NCI-H774 (cell line): ENCODE measurements at places on chromosomes 6 and 20.

GRCh38 chr6:122653094-122653493 lies 42.9 kb downstream of the PKIB start:
- no peak for DNase-seq

GRCh38 chr6:110389689-110390382 lies 25.5 kb downstream of the DDO start:
- DNase-seq = no peak

DNA sequence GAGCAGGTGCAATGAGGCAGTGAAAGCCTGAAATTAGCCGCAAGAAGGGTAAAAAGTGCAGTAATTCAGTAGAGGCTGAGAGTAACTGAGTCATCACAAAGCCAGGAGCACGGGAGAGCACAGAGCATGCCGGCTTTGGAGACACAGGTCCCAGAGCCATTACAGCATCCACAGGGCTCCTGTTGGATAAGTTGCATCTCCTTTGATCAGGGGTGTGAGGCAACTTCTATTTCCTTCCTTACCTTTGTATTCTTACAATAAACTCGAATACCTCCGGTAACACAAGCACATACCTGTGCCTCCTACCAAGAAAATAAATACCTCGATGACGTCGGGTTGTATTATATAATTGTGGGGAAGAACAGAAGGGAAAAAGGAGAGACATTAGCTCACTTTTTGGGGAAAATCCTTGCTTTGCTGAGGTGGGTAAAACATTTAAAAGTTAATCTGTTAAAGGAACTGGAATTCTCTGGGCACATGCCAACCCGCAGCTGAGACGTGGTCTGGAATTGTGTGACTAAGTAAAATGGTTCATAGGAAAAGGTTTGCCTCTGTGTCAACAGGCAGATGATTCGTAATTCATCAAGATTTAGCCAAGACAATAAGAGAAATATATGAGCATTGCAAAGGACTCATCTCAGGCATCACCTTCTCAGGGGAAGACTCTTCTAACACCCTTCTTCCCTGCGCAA lies 360.7 kb upstream of the ZFP64 start:
- DNase-seq = no peak

DNA sequence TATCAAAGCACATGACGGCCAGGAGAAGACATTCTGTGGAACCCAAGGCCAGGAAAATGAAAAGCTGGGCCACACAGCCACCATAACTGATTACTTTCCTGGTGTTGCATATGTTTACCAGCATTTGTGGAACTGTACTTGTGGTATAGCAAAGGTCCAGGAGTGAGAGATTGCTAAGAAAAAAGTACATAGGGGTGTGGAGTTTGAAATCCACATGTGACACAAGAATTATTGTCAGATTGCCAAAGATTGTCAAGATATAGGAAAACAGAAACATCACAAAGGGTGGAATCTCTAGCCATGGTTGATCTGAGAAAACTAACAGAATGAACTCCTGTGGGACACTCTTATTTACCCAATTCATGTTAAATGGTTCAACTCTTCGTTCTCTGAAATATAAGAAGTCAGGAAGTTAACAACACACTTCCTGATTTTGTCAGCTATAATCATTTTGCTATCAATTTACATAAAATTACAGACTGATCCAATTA lies at the start of gene OR2B2:
Gene OR2B2 (minus strand): TSS at position 441 of the 491 bp plus-strand sequence. CDS start 77 bp downstream, at position 364.
- no peak for DNase-seq

GRCh38 chr20:50187403-50188051 lies 3.1 kb upstream of the CEBPB start:
- no peak for DNase-seq

- DNase-seq = no peak
Measured at GRCh38 chr6:38773338-38773737, 58.2 kb downstream of the DNAH8 start.

DNA sequence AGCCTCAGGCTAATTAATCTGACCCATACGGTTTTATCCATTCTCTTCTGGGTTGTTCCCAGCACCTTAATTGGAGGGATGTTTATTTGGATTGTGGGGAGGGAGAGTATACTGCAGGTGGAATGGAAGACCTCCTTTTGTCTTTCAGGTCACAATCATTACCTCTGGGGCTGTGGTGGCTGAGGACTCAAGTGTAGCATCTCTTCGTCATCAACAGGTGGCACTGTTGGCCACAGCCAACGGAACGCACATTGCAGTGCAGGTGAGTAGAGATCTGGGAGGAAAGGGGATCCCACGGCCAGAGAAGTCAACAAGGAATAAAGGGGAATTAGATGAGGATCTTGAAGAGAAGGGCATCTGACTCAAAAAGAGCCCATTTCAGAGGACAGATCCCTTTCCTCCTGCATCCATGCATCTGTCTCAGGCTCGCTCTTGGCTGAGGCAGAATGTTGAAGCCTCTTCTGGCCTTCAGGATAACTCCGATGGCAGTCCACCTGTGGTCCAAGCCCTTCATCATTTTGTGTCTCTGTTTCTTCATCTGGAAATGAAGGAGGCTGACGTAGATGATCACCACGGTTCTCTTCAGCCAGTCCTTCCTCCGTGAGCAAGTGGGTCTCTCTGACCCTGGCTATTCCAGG lies 3.2 kb upstream of the DEF6 start:
- DNase-seq = peak; percentile 18

DNA sequence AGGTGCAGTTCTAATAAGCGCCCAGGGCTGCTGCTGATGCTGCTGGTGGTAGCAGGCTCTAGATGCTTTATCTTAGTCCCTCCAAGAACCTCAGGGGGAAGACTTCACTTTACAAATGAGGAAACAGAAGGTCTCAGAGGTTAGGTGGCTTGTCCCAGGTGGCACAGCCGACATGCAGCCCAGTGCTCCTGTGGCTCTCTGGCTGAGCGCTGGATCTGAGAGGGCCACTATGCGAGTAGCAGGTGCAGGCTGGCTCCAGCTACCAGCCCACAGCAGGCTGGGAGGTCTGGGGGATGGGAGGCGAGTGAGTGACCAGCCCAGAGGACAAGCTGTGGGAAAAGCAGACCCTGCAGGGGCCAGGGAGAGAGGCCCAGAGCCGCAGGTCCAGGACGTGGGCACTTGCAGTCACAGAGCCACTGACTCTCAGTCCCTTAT lies 90.9 kb downstream of the PRND start:
- no peak for DNase-seq

DNA sequence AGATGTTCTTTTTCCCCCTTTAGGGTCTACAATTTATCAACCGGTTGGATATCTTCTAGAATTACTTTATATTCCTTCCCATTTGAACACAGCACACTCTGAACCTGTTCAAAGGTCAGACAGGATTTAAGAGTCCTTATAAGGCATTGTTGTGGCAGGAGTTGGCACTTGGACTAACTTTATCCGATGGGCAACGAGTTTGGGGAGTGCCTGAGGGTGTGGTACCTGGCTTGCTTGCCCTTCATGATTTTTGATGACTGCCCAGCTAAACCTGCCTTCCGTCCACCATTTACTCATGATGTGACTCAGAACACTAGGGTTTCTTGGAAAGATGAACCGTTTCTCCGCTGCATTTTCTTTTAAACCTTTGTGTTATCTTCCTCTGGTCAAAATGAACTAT lies 285.2 kb downstream of the FOXC1 start:
- no peak for DNase-seq

GRCh38 chr6:10586302-10586701 lies 65.2 kb downstream of the GCNT2 start:
- DNase-seq = no peak

DNA sequence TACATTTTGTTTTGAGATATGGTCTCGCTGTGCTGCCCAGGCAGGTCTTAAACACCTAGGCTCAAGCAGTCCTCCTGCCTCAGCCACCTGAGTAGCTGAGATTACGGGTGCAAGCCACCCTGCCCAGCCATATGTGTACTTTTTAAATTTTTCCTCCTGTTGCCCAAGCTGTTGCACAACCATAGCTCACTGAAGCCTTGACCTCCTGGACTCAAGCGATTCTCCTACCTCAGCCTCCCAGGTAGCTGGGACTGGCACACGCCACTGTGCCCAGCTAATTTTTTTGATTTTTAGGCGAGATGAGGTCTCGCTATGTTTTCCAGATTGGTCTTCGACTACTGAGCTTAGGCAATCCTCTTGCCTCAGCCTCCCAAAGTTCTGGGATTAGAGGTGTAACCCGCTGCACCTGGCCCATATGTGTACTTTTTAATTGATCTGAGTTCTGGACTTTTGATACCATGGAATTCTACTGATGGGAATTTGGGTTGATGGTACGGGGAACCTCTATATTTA lies 44.9 kb downstream of the ITCH start:
- DNase-seq = no peak

DNA sequence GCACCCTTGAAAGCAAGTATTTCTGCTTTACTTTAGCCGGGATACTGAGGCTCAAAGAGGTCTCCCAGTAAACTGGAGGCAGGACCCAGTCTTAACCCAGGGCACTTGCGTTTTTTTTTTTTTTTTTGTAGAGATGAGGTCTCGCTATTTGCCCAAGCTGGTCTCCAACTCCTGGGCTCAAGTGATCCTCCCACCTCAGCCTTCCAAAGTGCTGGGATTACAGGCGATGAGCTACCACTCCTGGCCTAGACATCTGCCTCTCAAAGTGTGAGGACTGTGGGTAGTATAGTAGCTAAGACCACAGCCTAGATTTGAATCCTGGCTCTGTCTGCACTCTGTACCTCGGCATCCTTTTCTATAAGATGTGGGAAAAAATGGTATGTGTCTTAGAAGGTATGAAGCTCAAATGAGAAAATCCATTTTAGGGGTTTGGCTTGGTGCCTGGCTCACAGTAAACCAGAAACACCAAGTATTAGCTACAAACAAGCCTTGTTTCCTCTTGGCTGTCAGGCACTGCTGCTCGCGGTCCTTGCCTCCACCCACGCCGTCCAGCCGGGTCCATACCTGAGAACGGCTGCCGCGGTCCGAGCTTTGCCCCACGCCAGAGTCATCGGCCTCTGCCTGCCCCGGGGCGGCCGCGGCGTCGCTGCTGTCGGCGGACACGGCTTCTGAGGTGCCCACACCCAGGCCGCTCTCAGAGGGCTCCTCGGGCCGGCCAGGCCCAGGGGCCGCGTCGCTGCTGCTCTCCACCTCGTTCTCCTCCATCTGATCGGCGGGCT lies 1.2 kb downstream of the ZNF335 start:
- no peak for DNase-seq
